ENCODE measurements at places on chromosomes 6 and 20.
A peak's percentile ranks its signal among the peaks of the same experiment; 100 is the strongest.

- peak; percentile 43 for DNase-seq
These were observed 83.4 kb upstream of the ASF1A start for GRCh38 chr6:118810420-118811027.

DNA sequence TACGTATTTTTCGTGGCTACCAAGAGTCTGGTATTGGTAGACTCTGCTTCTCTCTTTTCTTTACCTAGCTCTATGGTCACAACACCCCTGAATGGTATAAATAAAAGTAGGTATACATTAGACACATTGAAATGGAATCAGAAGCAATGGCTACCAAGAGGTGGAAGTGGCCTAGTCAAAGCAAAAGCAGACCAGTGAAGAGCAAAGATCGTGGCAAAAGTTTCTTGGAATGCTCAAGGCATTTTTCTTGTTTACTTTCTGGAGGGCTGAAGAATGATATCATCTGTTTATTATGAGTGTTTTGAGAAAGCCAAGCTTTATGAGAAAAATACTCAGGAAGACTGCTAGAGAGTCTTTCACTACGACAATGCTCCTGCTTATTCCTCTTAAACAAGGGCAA, 28.6 kb upstream of the MOCS1 start:
- DNase-seq = no peak

- no peak for DNase-seq
These were observed 191.2 kb upstream of the TCF21 start for GRCh38 chr6:133697666-133698065.

DNA sequence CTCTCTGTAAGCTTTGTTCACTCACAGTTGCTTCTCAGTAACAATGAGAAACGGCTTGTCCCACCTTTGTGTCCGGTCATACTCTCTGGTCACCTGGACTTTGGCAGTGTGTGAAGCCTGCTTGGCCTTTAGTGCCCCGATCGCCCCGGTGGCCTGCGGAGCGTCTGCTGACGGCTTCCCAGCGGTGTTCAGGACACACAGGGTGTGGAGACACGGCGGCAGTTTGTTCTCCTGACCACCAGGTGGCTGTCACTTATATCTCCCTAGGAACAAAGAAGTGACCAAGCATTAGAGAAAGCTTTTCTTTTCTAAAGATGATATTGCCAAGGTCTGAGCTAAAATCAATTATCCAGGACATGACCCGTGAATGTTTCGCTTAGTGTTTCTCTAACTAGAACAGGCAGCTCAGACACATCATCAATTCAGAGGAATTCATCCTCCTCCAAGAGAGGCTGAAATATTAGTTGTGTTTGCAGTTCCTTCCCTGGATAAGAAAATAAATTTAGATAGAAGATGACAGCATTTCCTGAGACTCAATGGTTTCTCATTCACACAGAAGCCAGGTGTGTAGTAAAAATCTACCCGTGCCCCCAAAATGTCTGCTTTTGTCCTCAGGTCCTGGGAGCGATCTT, 167.4 kb upstream of the THBS2 start:
- DNase-seq = no peak

DNA sequence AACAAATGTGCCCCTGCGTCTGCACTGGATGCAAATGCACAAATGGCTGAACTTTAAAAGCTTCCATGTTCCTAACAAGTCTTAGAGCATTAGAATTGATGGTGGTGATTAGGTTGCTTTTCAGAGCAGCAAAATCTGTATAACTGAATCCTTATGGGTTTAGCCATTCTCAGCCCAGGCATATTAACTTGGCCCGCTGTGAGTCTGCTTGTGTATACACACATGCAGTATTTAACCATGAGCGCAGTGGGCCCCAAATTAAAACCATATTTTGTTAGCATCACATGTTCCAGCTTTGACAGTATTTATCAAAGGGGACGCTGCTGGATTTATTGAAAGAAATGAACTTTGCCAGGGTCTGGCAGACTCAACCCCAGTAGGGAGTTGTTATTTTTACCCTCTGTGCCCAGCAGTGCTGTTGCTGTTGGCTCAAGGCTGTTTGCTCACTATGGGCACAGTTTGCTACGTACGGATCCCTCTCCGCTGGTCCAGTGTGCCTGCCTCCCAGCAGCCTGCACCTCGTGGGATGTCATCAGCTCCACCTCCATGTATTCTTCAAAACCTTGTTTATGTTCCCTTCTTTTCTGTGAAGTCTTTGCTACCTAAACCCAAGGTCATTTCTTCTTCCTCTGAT, 144.7 kb downstream of the QRSL1 start:
- DNase-seq = no peak

DNA sequence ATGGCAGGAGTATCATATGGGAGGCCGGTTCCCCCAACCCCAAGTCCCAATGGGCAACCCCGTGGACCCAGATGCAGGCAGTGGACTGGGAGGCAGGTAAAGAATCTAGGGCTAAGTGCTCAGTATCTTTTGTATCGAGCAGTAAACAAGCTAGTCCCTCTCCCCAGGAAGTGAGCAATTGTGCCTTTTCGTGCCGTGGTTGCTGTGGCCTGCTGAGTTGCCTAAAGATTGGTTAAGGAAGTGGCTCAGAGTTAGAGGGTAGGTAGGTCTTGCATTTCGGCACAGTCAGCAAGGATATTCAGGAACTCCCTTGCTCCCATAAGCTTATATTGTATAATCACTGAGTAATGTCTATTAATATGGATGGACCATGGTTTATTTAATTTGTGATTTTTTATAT, 1.3 kb upstream of the DNAH8 start:
- peak; percentile 4 for DNase-seq

DNA sequence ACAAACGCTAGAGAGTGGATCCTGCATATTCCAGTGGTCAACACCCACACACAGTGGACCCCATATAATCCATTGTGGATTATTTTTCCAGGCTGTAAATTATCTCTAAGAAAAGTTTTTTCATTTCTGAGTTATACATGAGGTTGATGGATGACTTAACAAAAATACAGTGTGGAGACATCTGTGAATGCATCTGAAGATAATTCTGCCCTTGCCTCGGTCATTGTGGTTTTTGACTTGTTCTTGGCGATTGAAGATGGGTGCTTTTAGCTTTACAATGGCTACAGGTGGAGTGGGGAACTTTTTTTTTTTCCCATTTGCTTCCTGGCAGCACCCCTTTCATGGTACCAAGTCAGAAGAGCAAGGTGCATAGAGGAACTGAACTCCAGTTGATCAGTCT, 242.7 kb downstream of the MYLK4 start:
- DNase-seq = no peak

- no peak for DNase-seq
These were observed 258.7 kb downstream of the DLL1 start for GRCh38 chr6:170032197-170032596.

DNA sequence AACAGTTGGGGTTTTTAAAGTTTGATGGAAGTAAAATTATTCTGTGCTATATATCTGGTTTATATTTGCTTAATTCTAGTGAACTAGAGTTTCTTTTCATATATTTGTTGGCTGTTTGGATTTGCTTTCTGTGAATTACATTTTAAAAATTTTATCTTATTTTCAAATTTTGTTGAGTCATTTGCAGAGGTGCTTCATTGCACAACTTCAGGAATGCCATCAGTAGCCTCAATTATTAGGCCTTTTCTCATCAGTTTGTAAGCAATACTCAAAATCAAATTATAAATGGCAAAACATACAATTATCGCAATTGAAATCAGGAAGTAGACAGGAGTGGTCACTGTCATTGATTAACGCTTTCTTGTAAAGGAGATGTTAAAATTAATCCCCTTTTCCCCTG, 96.9 kb downstream of the UBE3D start:
- no peak for DNase-seq

DNA sequence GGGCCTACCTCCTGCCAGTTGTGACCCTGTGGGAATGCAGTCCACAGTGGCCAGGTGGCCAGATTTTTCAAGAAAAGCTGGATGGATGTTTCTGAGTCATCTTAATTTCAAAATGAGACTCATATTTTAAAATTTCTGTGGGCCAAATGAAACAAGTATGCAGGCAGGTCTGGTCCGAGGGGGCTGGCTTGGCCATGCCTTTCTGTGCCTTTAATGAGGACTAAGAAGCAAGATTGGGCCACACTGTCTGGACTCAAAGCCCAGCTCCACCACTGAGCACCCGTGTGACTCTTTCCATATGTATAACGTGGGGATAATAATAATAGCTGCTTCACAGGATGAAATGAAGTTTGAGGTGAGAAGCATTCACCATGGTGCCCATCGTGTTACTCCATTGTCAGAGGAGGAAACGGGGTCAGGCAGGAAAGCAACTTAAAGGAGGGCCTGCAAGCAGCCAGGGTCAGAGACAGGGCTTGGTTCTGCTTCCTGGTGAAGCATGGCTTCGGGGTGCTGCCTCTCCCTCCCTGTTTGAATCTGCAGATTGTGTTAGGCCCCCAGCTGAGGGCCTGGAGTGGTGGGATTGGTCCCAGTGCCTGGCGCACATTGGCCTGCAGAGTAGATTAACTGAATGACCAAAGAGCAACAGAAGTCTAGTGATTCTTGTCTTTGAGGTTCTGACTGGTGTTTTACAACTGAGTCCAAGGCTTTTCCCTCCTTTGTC, 3.8 kb downstream of the SOX12 start:
- no peak for DNase-seq

- no peak for DNase-seq
These were observed 111.2 kb upstream of the PTPN1 start for GRCh38 chr20:50398821-50399554.

DNA sequence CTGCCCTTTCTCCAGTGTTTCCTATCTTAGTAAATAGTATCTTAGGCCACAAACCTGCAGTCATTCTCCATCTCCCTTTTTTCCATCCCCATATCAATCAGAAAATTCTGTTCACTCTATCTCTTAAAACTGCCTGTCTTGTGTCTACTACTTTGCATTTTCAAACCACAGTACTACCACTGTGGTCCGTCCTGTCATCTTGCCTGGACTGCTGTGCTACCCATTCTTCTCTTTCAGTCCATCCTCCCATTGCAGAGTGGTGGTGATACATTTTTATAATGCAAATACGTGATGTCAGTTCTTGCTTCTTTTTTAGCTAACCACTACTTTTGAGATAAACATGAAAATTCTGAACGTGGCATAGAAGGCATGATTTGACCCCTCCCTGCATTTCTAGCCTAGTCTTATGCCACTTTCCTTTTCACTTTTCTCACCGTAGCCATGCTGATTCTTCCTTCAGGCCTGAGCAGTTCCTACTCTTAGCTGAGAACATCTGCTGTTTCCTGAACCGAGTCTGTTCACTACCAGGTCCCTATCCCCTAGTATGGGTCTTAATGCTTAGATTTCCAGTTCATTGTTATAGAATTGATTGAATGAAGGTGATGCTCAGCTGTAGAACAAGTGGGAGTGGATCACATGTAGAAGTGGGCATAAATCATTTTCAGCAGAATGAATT, 13.8 kb downstream of the TBPL1 start:
- no peak for DNase-seq

DNA sequence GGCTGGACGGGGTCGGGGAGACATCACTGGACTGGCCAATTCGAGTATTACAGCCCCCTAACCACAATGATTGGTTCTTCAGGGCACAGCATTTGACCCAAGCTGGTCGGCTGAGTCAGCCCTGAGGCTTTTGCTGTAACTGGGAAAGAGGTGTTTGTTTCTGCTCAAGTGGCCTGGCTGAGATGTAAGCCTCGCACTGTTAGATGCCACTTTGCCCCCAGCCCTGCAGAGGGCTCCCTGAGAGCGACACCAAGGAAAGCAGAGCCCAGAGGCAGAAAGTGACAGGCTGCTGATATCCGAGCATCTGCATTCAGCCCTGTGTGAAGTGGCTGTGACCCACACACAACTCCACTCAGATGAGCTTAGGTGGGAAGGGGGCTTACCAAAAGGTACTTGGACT, 19.4 kb downstream of the ERGIC3 start:
- DNase-seq = no peak

DNA sequence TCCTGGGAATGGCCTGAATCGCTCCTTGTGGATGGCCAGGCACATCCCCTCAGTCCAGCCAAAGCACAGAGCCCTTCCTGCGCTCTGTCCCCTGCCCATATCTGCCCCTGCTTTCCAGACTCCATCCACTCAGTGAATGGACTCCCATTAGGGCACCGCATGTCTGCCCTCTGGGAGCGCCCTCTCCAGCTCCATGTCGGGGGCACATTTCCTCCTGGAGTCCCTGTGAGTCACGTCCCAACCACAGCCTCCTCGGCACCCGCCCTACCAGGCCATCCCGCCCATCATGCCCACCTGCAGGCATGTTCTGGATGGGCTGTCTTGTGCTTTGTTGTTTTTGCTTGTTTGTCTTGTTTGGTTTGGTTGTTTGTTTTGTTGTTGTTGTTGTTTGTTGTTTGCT, 96.8 kb downstream of the PSMB1 start:
- DNase-seq = no peak

DNA sequence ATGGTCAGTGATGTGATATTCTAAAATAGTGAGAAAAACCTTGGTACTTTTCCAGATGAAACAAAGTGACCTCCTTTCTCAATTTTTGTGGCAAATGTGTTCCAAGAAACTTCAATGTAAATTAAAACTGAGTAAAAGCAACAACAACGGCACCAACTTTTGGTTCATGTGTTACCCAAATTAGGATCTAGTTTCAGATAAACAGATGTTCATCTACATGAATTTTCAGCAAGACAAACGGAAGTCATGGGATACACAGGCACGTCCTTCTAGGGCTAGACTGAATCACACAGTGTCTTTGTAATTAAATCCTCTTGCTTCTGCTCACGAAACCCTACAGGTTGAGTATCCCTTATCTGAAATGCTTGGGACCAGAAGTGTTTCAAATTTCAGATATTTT, 915.2 kb downstream of the TFAP2A start:
- no peak for DNase-seq

DNA sequence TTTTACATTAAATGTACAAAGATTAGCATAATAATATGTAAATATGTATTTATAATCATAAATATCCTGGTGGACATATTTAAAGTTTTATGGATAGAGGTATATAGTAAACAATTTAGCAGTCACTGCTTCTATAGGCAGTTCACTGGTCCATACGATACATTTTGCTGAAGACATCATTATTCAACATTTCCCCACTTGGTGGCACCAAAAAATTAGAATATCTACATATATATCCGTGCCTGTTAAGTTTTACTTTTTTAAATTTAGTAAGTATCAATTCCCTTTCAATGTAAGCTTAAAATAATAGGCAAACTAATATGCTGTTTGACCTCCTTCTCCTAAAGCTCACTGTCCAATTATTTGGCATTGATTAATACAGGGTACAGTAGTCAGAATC, 64.2 kb downstream of the LMBRD1 start:
- DNase-seq = no peak

- no peak for DNase-seq
These were observed 1177.9 kb downstream of the GRIK2 start for GRCh38 chr6:102571236-102571908.

GRCh38 chr6:52498538-52499017, 78.3 kb downstream of the TRAM2 start:
- no peak for DNase-seq
